ENCODE measurements at places on chromosomes 16 and 17. TPM values are rescaled to one million over a fixed set of nuclear protein-coding genes. Genes with fewer than 3 reads are reported as not detected.

GRCh38 chr17:17835415-17836249 lies 1.2 kb downstream of the SREBF1 start:
- no peak for DNase-seq

- no peak for DNase-seq
Measured at GRCh38 chr17:42676424-42677011, at the start of gene PLEKHH3. TSS of gene PLEKHH3 (minus strand) at chr17:42676994. CDS start at chr17:42676563, 431 bp downstream.

- no peak for DNase-seq
Measured at GRCh38 chr17:43517615-43518386, 28.3 kb downstream of the ETV4 start.

GRCh38 chr17:62085511-62086408 lies 20.7 kb upstream of the MED13 start:
- DNase-seq = no peak

DNA sequence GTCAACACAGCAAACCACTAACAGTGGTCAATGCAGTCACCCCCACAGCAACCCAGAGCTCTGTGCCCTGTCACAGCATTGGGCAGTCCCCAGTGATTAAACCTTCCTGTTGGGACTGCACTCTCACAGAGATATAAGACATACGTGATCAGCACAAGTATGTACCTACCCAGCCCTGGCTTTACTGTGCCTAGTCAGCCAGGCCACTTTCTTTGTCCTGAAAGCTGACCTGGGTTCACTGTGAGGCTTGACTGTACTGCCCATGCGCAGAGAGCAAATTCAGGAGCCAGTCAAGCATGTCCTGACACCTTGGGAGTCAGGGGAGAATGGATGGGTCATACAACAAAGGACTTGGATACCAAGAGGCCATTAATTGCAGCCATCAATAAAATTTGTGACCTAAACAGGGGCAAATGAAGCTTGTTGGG lies 10.9 kb upstream of the TMEM170A start:
- DNase-seq = no peak

DNA sequence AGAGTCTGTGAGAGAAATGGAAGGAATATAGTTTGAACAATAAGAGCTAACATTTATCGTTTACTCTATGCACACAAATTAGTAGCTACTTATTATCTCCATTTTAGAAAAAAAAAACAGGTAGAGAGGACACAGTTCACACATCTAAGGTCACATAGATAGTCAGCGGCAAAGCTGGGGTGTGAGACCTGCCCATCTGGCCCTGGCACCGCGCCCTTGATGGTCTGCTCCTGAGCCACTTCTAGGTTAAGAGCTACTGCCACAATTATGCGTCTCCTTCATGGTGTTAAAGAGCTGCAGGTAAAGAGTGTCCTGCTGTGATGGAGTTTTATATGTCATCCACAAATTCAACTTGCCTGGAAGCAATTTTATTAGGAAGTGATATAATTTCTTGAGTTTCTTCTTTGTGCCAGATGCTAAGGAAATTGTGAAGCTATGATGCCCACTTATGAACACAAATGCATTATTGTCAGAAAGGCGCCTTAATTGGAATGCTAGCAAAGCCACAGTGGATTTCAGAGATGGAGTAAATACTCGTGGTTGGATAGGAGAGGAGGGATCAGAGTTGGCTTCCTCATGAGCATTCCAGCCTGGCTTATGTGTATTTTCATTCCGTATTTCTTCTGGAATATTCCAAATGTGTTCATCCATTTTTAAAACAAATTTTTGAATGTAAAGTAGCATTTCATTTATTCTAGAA lies 21.3 kb upstream of the MFSD6L start:
- peak; percentile 21 for DNase-seq

DNA sequence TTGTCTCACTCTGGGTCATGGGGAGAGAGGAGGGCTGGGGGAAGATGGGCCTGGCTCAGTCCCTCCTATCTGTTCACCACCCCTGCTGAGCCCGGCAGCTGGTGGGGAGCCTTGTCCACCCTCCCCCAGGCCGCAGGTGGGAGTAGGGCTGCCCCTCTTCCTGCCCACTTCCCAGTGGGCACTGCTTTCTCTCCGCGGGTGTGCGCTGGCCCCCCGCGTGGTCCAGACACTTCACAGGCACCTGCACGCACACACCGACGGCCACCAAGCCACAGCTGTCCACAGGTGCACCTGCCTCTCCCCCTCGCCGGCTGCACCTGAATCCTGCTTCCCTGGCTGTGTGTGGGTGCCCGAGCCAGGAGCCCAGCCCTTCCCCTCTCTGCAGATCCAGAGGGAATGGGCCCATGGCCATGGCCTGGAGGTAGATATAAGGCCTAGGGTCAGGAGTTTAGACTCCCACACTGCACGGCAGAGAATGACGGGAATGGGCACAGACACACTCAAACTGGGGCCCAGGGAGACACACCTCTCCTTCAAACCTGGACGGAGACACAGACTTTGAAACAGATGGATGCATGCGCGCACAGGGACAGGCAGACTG lies 2.0 kb downstream of the NHERF2 start:
- DNase-seq = no peak

GRCh38 chr16:26598061-26598460 lies 468.7 kb upstream of the C16orf82 start:
- DNase-seq = peak; percentile 45

GRCh38 chr16:57911743-57912142 lies 59.2 kb downstream of the CNGB1 start:
- no peak for DNase-seq

GRCh38 chr16:81624760-81625543 lies 154.1 kb upstream of the PLCG2 start:
- DNase-seq = no peak

- no peak for DNase-seq
Measured at GRCh38 chr17:57084361-57084801, 665 bp upstream of the AKAP1 start.

- DNase-seq = no peak
Measured at GRCh38 chr16:59527206-59527997, 793.3 kb upstream of the GOT2 start.

GRCh38 chr17:15403276-15403939 lies 62.0 kb upstream of the TEKT3 start:
- DNase-seq = no peak

GRCh38 chr17:80859002-80859941 lies 132.4 kb upstream of the CHMP6 start:
- DNase-seq = no peak

- no peak for DNase-seq
Measured at GRCh38 chr16:3292604-3293003, 9.3 kb downstream of the ZNF263 start.

GRCh38 chr17:55224746-55225145 lies 40.0 kb upstream of the HLF start:
- peak; percentile 55 for DNase-seq

- DNase-seq = no peak
Measured at GRCh38 chr17:39573447-39574298, 34.0 kb downstream of the NEUROD2 start.

The ADAM11 gene
- total RNA-seq = under 0.01 TPM

The COX11 gene
- total RNA-seq = 63.0 TPM

The CHTF18 gene
- total RNA-seq = 3.3 TPM

The C16orf54 gene
- 1.3 TPM for total RNA-seq

The TLCD2 gene
- 7.7 TPM for total RNA-seq

The KRTAP4-4 gene
- total RNA-seq = not detected

The CLEC18C gene
- 0.58 TPM for total RNA-seq

The TBC1D3G gene
- total RNA-seq = not detected

The DNAI2 gene
- not detected for total RNA-seq

The KRTAP16-1 gene
- total RNA-seq = not detected

Data from esophagus muscularis mucosa (tissue), 4 donors.